Activated T-helper 1 cell treated with anti-CD3 and anti-CD28 coated beads, Interleukin-12 subunit alpha, Interleukin-12 subunit beta, Interleukin-2, Interleukin-4 antibody, amounts not matched to agents 30 ng/mL and 10 ng/mL and 1 ng/mL, durations not matched to agents 14 hours and 24 hours and 36 hours (primary cell): ENCODE measurements at places on chromosomes 6 and 20. TPM values are rescaled to one million over a fixed set of nuclear protein-coding genes. Genes with fewer than 3 reads are reported as not detected.

GRCh38 chr20:58603721-58604120 is 47.4 kb upstream of the STX16 start:
- H3K27me3 ChIP-seq: peaks cover 4% of the 10 kb centered on the region
- no peak for DNase-seq
- no peak overlapping the region for H3K4me3 ChIP-seq
- H3K36me3 ChIP-seq: no peaks in the 10 kb centered on the region
- H3K4me1 ChIP-seq: no peaks in the 10 kb centered on the region

- H3K36me3 ChIP-seq: no peaks in the 10 kb centered on the region
- no peak for DNase-seq
- H3K4me3 ChIP-seq: no peak overlapping the region
- H3K4me1 ChIP-seq: no peaks in the 10 kb centered on the region
Measured at GRCh38 chr6:47366335-47366890, 56.7 kb upstream of the TNFRSF21 start.

The LHFPL5 gene
- total RNA-seq: not detected in 2 replicates

- no peaks in the 10 kb centered on the region for H3K4me1 ChIP-seq
- H3K36me3 ChIP-seq: no peaks in the 10 kb centered on the region
- no peak overlapping the region for H3K27ac ChIP-seq
Measured at GRCh38 chr6:46876126-46876525, 45.6 kb downstream of the ADGRF5 start.

- no peaks in the 10 kb centered on the region for H3K36me3 ChIP-seq
- H3K27me3 ChIP-seq: peaks cover 4% of the 10 kb centered on the region
- H3K4me3 ChIP-seq: no peak overlapping the region
Measured at GRCh38 chr6:133957780-133958242, 4.8 kb downstream of the TBPL1 start.

The BPIFB4 gene
- total RNA-seq: not detected in 2 replicates

The MYBL2 gene
- 95.1 and 95.5 TPM in 2 replicates for total RNA-seq

DNA sequence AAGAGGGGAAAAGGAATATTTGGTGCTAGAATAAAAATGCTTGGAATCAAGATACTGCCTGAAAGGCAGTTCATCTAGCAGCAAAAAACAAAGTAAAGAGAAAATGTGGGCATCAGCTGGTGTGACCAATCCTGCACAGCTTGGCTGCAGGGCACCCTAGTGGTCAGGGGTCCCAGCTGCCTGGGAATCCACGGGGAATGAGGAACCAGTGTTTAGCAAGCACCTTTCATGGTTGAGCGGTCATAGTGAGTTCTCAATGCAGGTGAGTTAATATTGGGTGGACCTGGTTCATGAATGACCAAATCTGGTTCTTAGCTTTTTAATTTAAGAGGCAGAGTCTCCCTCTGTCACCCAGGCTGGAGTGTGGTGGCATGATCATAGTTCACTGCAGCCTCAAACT is 53.3 kb downstream of the CAP2 start:
- DNase-seq: no peak
- H3K27me3 ChIP-seq: peaks cover 2% of the 10 kb centered on the region
- H3K4me1 ChIP-seq: no peaks in the 10 kb centered on the region
- no peaks in the 10 kb centered on the region for H3K36me3 ChIP-seq

The RIPOR3 gene
- not detected in 2 replicates for total RNA-seq

- peaks cover 53% of the 10 kb centered on the region for H3K4me1 ChIP-seq
- peaks cover 58% of the 10 kb centered on the region for H3K36me3 ChIP-seq
- H3K27ac ChIP-seq: peak overlapping the region; percentile 94
- peak overlapping the region; percentile 85 for H3K4me3 ChIP-seq
- peak; percentile 45 for DNase-seq
Measured at GRCh38 chr20:57399587-57400155, 8.5 kb downstream of the RBM38 start.

The PSORS1C2 gene
- not detected in 2 replicates for total RNA-seq

The ORC3 gene
- 34.7 and 38.6 TPM in 2 replicates for total RNA-seq

DNA sequence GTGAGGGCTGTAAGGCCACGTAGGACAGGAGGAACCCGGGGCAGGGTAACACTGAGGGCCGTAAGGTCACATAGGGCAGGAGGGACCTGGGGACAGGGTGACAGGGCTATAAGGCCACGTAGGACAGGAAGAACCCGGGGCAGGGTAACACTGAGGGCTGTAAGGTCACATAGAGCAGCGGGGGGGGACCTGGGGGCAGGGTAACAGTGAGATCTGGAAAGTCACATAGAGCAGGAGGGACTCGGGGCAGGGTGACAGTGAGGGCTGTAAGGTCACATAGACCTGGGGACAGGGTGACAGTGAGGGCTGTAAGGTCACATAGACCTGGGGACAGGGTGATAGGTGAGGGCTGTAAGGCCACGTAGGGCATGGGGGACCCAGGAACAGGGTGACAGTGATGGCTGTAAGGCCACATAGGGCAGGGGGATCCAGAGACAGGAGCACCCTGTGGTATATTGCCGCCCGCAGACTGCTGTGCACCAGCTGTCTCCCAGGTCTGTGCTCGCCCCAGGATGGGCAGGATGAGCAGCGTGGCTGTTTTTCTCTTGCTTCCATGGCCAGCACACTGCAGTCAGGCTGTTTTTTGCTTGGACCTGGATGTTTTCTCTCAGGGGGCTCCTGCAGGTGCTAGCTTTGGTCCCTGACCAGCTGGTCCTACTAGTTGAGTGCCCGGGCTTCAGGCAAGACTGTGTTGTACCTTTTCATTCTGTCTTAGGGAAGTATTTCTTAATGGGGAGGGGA is 55.7 kb downstream of the SYTL3 start:
- H3K27me3 ChIP-seq: no peaks in the 10 kb centered on the region
- no peak for DNase-seq
- H3K27ac ChIP-seq: no peak overlapping the region
- no peak overlapping the region for H3K4me3 ChIP-seq

DNA sequence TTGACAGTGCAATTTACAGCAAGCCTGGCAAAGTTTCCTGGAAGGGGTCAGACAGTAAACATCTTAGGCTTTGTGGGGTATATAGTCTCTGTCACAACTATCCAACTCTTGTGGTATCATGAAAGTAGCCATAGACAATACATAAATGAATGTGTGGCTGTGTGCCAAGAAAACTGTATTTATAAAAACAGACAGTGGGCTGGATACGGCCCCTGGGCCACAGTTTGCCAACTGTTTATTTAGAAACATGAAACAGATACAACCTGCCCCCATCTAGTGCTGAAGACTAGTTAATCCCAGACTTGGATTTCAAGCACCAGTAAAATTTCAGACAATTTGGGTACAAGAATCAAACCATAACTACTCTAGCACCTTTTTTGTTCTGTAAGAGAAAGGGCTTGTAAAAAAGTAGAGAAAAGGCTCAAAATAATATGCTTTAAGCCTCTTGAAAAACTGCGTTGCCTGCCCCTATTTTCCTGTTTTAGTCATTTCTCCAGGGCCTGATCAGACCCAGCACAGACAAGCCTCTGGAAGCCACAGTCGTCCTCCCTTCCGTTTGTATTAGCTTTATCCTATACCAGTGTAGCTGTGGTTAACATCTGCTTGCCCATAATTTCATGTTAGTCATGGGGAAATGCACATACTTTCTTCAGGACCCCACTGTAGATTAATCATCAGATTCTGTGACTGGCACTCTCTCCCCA is 30.8 kb downstream of the JAG1 start:
- no peak for DNase-seq
- H3K4me3 ChIP-seq: no peak overlapping the region
- peaks cover 5% of the 10 kb centered on the region for H3K4me1 ChIP-seq
- no peak overlapping the region for H3K27ac ChIP-seq
- no peaks in the 10 kb centered on the region for H3K36me3 ChIP-seq

DNA sequence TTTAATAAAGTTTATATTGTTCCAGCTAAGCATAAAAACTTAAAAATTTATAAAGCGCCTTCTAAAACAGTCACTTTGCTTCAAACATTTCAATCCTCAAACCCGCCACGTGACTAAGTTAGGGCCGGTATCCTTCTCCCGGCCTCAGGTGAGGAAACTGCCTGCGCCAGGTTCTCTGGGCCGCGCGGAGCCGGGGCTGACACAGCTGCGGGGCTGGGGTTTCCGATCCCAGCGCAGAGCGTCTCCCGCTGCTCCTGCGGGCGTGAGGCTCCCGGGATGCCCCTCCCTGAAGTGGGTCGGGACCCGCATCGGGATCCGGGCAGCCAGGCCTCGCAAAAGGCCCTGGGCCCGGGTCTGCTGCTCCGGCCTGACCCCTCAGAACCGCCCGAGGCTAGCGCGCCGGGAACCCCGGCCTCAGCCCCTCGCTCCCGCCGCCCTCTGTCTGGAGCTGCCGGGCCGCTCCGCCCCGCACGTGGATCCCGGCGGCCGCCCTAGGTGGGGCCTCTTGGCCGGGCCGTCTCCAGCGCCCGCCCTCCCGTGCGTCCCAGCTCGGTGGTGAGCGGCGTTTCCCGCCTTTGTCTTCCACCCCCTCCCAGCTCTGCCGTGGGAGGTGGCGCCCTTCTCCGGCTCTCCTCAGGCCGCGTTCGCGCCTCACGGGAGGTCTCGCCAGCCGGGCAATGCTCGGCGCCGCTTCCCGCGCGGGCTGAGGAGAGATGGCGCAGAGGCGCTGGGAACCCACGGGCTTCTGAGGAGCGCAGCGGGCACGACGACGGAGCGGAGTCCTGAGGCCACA is 267.9 kb downstream of the DLL1 start:
- no peak overlapping the region for H3K27ac ChIP-seq
- H3K27me3 ChIP-seq: peaks cover 6% of the 10 kb centered on the region
- no peaks in the 10 kb centered on the region for H3K4me1 ChIP-seq
- H3K36me3 ChIP-seq: no peaks in the 10 kb centered on the region
